Hepatocyte (in vitro differentiated cells): ENCODE measurements at places on chromosomes 2 and 18.

- no peak for DNase-seq
Observed at GRCh38 chr2:235330775-235331451, 162.9 kb upstream of the AGAP1 start.

GRCh38 chr2:37326866-37327634 is 2.4 kb upstream of the PRKD3 start:
- no peak for DNase-seq

DNA sequence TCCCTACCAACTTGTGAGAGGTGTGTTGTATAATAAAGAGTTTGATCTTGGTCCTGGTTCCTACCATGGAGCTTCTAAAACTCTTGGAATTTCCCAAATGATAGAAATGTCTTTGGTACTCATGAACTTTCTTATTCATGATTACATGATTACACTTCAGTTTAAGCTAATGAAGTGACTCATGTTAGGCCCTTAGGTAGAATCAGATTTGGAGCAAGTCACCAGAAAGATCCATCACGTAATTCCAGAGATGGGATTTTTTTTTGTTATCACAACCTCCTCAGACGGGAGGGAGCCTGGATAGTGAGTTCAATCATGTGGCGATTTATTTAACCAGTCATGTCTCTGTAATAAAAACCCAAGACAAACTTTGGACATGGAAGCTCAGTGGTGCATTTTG is 1287.6 kb upstream of the ZEB2 start:
- no peak for DNase-seq

DNA sequence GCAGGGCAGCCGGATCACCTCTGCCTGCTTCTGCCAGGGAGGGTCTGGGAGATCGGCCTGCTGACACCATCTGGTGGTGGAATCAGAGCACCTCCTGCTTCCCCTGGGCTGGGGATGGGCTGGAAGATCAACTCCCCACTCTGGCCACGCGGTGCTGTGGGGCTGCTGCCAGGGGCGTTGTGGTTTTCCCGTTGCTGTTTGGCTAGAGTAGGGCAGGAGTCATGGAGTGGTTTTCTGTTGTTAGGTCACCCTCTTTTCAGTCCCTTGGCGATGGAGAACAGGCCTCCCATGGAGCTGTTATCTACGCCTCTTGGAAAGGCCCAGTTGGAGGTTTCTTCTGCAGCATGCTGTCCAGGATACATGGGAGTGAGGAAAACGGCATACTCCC is 15.2 kb downstream of the BCL2L11 start:
- no peak for DNase-seq

- DNase-seq: no peak
Observed at GRCh38 chr18:62829936-62830335, 114.6 kb downstream of the PHLPP1 start.

DNA sequence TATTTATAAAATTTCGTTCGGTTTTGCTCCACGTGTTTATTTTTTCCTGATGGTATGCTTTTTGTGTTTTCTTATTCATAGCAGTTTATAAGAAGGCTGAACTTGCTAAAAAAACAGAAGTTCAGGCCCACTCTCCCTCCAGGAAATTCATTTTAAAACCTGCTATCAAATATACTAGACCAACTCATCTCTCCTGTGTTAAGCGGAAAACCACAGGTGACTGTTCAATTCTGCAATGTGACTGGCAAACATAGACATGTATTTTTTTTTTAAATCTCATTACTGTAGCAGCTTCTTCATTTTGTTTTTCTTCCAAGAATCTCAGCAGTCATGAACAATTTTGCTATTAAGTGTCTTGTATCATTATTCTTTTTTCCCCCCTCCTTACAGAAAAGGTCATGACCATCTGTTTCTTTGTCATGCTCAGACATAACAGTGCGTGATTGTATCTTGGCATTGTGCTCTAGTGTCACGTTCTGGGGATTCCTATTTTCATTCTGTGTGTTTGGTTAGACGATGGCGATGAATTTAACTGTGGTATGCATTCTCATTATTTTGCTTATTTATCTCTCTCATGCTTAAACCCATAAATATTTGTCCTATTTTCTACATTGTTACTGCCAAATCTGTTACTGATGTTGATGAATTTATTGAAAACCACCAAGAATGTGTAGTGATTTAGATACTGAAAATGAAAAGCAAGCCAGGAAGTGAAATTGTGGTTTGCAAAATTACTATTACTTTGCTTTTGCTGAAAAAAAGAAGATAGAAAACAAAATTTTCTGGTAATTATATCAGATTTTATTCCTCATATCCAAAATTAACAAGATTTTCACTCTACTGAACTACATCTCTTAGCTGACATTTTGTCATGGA is 74.6 kb upstream of the UNC80 start:
- DNase-seq: no peak

DNA sequence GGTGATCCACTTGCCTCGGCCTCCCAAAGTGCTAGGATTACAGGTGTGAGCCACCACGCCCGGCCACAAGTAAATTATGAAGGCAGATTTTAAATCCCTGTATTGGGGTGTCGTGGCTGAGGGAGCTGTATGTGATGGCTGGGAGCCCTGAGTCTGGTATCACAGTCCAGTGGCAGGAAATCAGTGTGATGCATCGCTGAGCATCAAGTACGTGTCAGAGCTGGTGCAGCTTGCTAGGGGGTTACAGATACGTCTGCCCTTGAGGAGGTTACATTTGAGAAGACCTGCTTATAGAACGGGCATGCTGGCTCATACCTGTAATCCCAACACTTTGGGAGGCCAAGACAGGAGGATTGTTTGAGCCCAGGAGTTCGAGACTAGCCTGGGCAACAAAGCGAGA is 4.3 kb downstream of the ENOSF1 start:
- DNase-seq: no peak

GRCh38 chr2:159195697-159196096 is 90.8 kb downstream of the WDSUB1 start:
- no peak for DNase-seq

DNA sequence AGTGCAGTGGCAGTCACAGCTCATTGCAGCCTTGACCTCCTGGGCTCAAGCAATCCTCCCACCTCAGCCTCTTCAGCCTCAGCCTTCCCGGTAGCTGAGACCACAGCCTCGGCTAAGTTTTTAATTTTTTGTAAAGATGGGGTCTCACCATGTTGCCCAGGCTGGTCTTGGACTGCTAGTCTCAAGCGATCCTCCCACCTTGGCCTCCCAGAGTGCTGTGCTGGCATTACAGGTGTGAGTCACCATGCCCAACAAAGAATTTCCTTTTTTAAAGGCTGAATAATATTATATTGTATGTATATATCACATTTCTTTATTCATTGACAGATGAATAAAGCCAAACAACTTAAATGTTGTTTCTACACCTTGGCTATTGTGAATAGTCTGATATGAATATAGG is 42.5 kb downstream of the MOB4 start:
- no peak for DNase-seq

GRCh38 chr2:49567811-49568600 is 413.7 kb upstream of the FSHR start:
- no peak for DNase-seq

DNA sequence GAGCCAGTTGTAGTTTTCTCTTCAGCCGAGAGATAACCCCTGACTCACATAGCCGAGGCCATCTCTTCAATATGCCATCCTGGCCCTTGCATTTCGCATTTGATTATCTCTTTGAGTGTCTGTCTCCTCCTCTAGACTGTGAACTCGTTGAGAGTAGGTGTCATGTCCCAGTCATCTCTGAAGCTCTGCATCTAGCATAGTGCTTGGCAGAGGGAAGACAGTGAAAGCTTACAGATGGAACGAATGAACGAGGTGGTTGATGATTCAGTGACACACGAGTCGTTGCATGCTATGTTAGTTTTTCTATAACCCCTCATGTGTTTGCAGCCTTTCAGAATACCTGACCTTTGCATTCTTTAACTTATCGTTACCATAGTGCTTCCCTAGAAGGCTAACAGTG is 59.9 kb upstream of the CYRIA start:
- DNase-seq: no peak

DNA sequence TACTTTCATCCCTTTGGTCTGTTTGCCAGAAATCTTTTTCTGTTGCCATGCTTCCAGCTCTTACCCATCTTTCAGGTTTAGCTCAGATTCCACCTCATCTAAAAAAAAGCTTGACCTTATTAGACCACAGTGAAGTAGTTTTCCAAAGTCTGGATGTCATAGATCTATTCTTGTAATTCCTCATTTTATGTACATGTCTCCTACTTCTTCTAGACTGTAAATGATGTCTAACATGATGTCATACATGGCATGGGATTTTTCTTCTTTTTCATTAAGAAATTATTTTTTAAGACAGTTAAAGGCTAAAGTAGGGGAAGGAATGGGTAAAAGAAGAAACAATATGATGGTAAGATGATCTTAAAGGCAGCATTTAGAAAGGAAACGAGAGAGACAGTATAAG is 11.3 kb downstream of the GLS start:
- no peak for DNase-seq

DNA sequence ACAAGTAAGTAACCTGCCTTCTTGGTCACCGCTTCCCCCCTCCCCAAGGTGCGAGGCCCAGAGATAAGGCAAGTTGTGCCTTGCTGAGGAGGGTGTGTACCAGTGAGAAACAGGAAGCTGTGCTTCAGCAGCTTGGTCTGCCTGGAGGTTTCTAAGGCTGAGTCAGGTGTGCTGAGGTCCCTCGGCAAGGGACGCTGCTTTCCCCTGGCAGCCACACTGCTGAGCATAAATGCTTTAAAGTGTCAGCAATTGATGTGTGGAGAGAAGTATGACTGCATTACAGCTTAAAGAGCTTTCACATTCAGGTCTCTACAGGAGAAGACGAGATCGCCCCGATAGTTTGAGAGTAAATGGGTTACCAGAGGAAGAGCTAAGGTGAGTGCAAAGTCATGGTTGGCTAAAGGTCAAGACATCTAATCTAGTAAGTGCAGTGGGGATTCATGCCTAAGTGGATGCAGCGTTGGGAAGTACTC is 86.9 kb downstream of the LIMS1 start:
- peak; percentile 65 for DNase-seq

DNA sequence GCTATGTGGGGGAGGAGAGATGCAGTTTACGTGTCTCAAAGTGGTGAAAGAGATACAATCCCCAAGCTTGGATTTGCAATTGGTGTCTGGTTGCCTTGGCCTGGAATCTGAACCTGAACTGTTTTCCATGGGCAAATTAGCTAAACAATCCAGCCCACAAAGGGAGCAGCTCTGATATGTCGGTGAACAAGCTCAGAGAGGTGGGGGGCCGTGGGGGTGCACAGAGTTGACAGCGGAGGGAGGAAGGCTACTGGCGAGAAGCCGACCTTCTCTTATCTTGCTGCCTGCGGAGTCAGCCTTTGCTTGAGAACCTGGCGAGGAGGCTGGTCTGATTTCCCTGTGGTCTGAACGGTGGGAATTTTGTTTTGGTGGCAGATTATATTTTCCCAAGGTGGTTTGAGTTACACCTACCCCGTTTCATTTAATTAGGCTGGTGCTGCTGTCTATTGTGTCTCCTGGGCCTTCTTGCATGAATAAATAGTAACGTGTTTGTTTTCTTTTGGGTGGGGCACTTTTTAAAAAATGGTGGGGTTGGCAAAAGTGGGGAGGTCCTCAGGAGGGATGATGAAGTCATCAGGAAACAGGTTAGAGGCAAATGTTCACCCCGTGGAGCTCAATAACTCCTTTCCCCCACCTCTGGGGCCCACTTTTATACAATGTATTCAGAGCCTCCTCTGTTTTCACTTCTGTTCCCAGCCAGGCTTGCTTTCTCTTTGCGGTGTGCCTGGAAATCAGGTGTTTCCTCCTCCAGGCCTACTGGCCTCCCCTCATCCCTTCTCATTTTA is 80.9 kb upstream of the IGFBP5 start:
- no peak for DNase-seq

DNA sequence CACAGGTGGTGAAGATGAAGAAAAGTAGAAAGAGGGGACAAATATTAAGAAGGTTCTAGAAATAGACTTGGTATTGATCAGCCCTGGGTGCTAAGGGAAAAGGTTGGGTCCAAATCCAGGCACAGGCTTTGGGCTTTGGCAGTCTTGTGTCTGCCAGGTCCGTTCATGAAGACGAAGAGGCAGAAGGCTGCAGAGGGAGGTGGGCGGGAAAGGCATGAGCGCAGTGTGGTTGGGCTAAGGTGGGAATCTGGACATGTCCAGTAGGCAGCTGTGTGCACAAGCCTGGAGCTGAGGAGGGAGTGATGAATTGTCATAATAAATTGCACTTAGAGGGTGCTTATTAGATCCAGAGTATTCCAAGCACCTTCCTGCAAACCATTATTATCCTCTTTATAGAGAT is 105.7 kb upstream of the TEX51 start:
- DNase-seq: no peak

- DNase-seq: no peak
Observed at GRCh38 chr2:211946960-211947359, 591.6 kb downstream of the ERBB4 start.

DNA sequence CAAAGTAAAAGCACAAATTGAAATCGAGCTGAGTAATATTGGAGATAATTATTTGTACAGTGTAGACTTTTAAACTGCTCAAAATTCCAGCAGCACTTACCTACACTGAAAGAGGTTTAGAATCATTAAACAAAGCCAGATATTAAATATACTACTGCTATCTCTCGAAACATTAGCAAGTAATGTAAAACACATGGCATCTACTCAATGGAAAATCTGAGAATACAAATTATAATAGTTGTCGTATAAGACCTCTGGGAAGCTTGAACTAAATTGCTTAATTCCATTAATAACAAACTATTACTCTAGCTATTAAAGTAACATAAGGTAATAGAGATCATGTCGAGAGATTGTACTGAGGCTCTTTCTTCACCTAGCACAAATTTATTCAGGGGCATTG is 108.9 kb downstream of the KLHL29 start:
- no peak for DNase-seq

GRCh38 chr18:31232775-31233424 is 70.2 kb upstream of the DSC1 start:
- DNase-seq: no peak

DNA sequence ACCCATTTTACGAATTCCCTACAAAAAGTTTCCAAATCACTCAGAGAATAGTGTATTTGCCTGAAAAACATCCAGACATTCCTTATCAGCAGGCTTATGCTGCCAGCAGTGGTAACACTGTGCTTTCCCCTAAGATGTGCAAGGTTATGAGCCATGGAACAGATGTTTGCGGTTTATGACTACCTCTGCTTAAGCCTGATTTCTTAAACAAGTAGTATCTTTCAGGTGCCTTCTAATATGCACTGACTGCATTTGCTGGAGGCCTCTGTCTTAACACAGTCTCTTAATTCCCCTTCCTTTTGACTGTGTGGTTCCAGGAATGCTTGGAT is 54.8 kb downstream of the CDC42EP3 start:
- DNase-seq: peak; percentile 44

- DNase-seq: no peak
Observed at GRCh38 chr2:23777826-23778225, 149.1 kb downstream of the ATAD2B start.

DNA sequence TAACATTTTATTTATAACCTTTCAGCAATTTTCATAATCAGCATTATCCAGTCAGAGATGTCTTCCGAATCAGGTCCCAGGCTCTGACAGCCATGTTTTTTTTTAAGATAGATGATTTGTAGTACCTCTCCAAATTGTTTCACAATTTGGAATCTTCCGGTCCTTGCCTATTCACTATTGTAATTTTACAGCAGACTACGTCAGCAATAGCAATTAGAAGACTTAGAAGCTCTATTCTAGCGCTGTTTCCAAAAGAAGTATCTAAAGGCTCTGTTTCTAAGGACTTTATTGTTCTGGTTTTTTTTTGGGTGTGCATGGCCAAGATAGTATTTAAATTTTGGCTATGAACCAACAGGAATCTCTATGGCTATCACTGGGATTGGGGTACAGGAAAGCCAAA is 94.6 kb upstream of the PELI1 start:
- DNase-seq: no peak
